ENCODE measurements at places on chromosomes 3 and 15.
A peak's percentile ranks its signal among the peaks of the same experiment; 100 is the strongest.

- DNase-seq = peak; percentile 54
Observed at GRCh38 chr3:138042043-138042442, 32.1 kb downstream of the CLDN18 start.

DNA sequence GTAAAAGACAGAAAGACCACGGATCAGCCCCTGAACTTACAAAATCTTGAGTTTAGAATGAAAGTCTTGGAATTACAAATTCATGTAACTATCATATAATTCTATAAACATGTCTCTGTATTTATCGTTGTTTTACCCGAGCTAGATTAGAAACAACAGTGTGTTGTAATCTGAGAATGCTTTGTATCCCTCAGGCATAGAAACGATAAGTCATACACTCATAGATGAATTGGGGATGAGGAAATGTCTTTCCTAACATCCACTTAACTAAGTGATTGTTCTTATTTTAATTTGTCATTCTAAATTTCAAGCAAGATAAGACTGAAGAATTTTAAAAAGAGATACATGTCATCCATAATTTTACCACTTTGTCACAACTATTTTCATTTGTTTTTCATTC lies 165.3 kb downstream of the RYR3 start:
- DNase-seq = no peak

- no peak for DNase-seq
Observed at GRCh38 chr15:80234883-80235282, 17.1 kb downstream of the CTXND1 start.

- DNase-seq = no peak
Observed at GRCh38 chr15:81296673-81297072, 27.3 kb downstream of the STARD5 start.

DNA sequence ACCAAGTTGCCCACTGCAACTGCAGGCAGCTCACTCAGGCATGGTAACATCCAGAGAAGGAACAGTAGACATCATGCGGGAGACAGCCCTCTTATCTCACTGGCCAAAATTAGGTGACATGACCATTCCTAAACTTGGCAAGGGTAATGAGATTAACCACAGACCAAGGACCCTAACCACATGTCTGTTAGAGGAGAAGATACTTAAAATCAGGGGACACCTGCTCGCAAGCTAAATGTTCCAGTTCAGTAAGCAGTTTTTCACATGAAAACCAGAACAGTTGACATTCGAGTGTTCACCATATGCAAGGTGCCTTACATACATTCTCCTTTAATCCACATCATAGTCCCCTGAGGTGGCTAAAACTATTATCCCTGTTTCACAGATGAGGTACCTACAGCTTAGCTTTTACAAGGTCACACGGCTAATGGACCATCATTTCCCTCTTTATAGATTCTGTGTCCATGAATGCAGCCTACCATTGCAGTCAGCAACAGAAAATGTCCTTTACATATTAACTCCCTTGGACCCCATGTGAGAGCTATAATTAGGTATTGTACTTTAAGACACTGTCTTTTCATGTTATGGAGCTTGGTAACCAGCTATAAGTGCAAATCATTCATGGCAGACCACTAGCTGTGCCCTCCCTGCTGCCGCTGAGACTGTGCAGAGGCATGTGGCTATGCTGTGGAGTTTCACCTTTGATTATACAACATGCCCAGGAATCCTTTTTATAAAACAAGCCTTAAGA lies 154.1 kb downstream of the LIPC start:
- DNase-seq = no peak

- no peak for DNase-seq
Observed at GRCh38 chr3:47855461-47856383, 52.8 kb downstream of the DHX30 start.

DNA sequence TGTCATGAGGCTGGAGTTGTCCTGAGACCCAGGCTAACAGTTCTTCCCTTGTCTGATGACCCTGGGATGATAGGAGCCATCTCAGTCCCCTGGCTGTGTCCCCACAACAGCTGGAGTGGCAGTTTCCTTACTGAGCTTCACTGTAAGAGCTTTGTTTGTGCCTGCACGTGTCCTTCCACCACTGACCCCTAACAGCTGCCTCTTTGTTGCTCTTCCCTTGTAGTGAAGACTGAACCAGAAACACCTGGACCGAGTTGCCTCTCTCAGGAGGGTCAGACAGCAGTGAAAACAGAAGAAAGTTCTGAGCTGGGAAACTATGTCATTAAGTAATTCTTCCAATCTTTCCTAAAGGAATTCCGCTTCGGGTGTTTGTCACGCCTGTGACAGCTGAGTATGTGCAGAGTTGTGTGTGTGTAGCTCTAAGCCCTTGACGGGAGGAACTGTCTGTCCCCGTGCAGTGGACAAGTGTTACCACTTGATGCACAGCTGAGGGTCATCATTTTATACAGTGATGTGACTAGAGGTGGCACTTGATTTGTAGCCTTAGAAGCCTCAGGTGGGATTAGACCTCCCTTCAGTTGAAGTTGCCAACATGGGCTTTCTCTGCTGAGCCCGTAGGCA lies 25.0 kb downstream of the MAP6D1 start:
- no peak for DNase-seq

DNA sequence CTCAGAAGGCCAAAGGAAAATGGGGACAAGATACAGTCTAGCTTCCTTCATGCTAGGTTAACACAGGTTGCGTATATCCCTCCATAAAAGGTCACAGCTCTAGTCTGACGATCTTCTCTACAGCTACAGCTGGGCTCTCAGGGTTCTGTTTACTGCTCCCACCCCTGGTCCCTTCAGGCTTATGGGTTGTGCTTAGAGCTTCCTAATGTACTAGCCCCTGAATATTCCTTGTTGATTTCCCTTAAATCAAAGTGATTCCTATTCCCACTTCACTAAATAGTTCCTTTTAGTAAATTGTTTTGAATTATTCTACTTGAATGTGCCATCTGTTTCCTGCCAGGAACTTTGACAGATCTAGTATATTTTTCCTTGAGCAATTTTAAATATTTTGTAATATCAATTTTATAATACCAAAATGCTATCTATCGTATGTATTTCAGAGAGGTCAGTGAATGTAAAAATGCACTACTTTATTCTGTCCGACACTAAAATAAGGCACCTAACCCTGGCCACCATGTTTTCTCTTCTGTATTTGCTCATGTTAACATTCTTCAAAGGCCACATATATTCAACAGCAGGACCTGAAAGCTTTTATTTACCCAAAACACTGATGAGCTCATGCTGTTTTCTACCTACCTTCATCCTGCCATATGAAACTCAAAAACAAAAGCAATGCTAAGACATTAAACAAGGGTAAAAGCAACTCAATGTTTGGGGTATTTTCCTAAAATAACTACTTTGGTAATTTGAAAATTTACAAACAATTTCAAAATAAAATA lies 92.8 kb upstream of the TGFBR2 start:
- DNase-seq = no peak

DNA sequence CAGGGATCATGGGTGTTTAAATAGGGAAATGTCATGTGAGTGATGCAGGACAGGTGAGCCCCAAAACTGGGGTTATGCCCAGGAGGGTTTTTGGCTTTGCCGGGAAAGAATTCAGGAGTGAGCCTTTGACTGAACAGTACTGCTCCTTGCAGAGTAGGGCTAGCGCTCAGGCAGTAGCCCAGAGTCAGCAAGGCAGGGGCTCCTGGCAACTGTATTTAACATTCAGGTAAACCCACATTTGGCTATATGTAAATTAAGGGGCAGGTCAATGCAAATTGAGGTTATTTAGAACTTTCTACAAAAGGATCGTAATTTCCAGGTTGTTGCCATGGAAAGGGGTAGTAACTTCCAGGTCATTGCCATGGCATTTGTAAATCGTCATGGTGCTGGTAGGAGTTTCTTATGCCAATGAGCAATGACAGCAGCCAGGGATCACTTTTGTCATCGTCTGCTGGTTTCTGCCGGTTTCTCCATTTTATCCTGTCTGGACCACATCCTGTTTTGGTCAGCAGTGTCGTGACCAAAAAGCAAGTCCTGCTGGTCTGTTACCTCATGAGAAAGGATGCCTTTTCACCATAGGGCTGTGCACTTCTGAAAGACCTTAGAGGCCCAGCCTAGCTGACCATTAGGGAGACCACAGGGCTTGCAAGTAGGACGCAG lies 24.3 kb downstream of the MTHFS start:
- no peak for DNase-seq

DNA sequence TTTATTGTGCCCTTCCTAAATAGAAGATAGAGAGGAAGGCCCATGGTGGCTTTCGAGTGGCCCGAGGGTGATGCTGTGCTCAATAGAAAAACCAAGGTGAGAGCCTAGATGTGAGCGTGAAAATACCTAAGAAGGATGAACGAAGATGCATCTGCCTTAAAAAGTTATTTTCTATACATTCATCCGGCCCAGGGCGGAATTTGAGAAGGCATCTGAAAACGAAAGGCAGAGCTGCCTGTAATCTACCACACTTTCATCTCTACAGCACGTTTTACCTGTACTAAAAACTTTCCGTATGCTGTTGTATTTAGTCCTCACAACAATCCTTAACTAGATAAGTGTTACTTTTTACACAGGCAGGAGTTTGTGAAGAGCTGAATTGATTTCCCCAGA lies 1.4 kb downstream of the DUT start:
- no peak for DNase-seq

- DNase-seq = no peak
Observed at GRCh38 chr3:61612211-61613194, 51.1 kb downstream of the PTPRG start.

GRCh38 chr3:197487911-197488391 lies 67.8 kb downstream of the BDH1 start:
- peak; percentile 95 for DNase-seq

DNA sequence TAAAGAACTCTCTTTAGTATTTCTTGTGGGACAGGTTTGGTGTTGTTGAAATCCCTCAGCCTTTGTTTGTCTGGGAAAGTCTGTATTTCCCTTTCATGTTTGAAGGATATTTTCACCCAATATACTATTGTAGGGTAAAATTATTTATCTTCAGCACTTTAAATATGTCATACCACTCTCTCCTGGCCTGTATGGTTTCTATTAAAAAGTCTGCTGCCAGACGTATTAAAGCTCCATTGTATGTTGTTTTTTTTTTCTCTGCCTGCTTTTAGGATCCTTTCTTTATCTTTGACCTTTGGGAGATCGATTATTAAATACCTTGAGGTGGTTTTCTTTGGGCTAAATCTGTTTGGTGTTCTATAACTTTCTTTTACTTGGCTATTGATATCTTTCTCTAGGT lies 119.0 kb upstream of the TBC1D5 start:
- DNase-seq = no peak

- DNase-seq = no peak
Observed at GRCh38 chr15:45710657-45711056, 75.8 kb downstream of the SQOR start.

DNA sequence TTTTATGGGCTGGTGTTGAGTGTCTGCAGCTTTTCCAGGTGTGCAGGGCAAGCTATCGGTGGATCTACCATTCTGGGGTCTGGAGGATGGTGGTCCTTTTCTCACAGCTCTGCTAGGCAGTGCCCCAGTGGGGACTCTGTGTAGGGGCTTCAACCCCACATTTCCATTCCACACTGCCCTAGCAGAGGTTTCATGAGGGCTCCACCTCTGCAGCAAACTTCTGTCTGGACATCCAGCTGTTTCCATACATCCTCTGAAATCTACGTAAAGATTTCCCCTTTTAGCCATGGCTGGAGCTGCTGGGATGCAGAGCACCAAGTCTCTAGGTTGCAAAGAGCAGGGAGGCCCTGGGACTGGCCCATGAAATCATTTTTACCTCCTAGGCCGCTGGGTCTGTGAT lies 11.6 kb downstream of the RFX7 start:
- DNase-seq = no peak

DNA sequence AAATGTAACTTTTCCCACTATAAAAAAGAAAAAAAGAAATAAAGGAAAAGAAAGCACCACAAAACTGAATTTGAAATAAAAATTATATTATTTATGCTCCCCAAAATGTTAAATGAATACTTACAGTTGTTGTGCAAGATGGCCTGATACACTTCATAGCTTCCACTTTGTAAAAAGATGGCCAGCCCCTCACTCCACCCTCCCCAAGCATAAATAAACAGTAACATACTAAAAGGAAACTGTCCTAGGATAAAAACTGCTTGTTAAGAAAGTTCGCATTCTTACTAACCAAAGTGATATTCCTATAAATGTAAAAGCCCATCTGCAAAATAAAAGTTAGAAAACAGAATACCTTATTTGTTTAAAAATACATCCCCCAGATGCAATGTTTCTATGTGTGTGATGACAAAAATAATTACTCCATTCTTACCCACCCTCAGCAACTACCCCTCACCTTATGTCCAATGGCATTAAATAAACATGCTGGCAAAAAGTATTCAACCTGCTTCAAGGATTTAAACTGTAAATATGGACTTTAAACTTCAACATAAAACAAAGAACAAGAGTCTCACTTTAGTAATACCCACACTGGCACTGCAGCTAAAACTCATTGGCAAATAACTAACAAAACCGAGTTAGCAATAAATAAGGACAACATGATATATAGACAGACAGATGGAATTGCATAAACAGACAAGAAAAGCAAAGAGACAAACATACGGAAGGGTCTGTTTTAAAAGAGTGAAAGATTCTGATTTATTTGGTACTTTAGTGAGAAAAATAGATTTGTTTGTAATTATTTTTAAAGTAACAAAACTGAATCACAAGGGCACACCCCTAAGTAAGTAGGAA lies 47.7 kb downstream of the ZBTB20 start:
- no peak for DNase-seq

- no peak for DNase-seq
Observed at GRCh38 chr3:66633402-66634381, 132.9 kb upstream of the LRIG1 start.

GRCh38 chr3:99250272-99250671 lies 348.8 kb upstream of the DCBLD2 start:
- no peak for DNase-seq

DNA sequence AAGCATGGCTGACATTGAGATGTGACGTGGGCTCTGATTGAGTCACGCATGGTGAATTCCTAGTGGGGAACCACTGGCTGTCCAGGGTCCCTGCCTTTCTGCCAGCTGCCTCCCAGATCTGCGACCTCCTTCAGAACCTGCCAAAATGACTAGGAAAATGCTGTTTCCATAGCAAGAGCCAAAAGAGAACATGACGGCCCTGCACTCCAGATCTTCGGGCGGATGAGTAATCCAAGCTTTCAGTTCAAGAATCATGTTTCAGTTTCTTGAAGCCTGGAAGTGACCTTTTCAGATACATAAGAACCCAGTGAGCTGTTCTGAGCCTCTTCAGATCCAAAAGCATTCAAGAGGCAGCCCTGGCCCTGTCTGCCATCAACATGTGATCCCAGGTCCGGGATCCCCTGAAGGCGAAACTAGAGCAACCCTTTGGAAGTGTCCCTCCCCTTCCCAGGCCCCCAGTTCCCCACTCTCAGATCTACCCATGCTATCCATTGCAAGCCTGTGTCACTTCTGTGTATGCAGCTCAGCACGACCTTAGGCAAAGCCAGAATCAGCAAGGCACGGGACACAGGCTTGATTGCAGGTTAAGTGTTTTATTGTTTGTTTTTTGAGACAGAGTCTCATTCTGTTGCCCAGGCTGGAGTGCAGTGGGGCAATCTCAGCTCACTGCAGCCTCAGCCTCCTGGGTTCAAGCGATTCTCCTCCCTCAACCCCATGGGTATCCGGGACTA lies 19.7 kb downstream of the ANKRD63 start:
- peak; percentile 89 for DNase-seq
